ENCODE measurements at places on chromosomes 11 and 22.

DNA sequence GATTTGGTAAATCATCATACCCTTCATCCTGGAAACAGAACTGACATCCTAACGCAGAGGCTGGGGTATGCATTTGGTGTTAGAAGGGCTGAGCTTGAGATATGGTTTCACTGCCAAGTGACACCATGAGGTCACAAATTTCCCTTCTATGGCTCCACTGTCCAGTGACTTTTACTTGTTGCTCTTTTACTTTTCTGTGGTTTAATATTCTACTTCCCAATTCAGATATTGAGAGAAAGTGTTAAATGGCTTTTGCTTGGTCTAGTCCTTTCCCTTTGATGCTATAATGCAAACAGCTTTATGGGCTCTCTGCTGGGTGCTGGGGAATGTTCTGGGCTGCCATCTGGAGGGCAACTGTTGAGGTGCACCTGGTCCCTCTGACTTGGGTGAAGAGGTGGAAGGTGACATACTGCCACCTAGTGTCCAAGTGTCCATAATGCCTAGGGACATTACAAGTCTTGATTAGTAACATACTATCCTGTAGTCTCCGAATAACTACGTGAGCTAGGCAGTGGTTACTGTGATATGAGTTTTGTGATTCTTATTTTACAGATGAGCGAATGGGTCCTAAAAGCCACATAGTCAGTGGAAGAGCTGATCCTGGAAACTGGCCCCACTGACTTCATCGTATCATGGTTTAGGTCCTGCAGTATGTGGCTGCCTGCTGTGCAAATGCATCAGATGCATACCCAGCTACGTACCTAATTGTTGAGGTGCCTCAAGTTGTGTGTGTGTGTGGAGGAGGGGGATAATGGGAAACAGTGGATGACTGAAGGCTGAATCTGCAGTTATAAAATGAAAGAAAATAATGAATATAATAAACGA lies 149.1 kb upstream of the RAG2 start:
- peak; percentile 91 for DNase-seq

GRCh38 chr11:81303038-81303664 lies 1430.5 kb downstream of the FAM181B start:
- no peak for DNase-seq

GRCh38 chr11:131724436-131724975 lies 354.1 kb downstream of the NTM start:
- no peak for DNase-seq

- DNase-seq: no peak
Measured at GRCh38 chr22:17086788-17087497, 2.1 kb downstream of the IL17RA start.
